ENCODE measurements at places on chromosomes 6 and 20.

DNA sequence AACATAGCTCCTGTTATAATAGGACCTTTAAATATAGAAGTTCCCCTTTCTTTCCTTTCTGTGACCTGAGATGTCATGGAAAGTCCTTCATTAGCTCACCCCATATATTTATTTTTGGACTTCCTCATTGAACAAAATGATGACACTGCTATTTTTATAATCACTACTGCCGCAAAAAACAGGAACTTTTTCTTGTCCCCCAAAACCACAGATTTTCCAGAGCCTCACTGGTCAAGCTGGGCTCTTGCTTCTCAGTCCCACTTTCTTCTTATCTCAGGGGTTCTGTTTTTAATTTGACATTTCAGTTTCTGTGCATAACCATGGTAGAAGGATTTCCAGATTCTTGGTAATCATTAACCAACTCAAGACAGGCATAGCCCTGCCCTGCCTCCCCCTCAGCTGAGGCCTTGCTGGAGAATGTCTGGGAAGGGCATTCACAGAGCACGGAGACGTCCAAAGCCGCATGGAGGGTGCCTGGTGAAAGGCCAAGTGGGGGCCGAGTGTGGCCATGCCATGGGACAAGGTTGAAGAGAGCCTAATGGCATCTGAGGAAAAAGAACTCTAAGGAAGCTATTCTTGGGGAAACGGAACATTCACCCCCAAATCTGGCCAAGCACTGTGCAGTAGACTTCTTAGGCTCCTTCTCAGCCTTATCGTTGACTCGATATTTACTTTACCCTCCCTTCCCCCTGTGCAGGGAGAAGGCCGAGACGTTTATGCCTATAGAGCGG, 73.7 kb downstream of the EDN1 start:
- peak; percentile 49 for DNase-seq

GRCh38 chr20:45821947-45822346, 5.2 kb downstream of the TNNC2 start:
- DNase-seq, result no peak

- no peak for DNase-seq
Observed at GRCh38 chr6:157518397-157519250, 137.6 kb downstream of the ZDHHC14 start.

- no peak for DNase-seq
Observed at GRCh38 chr20:57290178-57290484, 23.7 kb upstream of the BMP7 start.
